ENCODE measurements at places on chromosomes 13 and 19. TPM values are rescaled to one million over a fixed set of nuclear protein-coding genes. Genes with fewer than 3 reads are reported as not detected.

GRCh38 chr19:37947778-37948177 lies 40.8 kb downstream of the SIPA1L3 start:
- no peak for DNase-seq

DNA sequence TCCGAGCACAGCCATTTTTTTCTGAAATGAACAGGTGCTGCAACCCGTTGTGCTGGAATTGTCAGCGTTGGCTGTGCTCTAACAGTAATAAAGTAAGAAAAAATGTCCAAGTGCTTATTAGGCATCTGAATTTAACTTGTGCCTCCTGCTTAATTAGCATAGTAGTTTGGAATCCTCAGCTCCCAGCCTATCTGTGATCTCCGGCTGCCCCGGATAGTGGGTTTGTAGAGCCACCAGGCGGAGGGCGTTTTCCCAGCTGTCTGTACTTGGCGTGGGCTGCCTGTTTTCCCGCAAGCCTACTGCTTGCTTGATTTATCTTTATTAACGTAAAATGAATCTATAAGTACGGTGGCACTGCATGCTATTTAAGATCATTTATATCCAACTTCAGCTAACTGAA lies 137.9 kb downstream of the MTUS2 start:
- DNase-seq = no peak

GRCh38 chr13:104975272-104975671 lies 1560.2 kb downstream of the EFNB2 start:
- DNase-seq = no peak

DNA sequence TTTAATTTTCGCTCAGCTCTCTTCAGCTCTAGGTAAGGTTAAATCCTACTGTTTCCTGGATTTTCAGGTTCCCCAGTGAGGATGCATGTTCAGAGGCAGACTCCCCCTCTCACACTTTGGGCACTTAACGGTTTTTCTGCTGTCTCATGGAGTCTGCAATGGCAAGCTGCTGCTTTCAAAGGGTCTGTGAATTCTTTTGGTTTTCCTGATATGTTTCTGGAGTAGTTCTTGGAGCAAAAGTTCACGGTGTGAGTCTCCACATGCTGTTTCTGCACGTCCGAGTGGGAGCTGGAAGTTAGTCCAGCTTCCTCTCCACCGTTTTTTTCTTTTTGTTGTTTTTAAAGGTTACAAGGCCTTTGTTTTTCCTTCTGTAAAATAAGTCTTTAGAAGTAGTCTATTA lies 35.4 kb downstream of the DNAJC15 start:
- peak; percentile 56 for DNase-seq

- DNase-seq = no peak
Observed at GRCh38 chr19:1245494-1246264, 2.7 kb upstream of the MIDN start.

GRCh38 chr19:45040059-45040771 lies 1.4 kb downstream of the CLASRP start:
- DNase-seq = no peak

GRCh38 chr13:113401452-113402415 lies 37.8 kb upstream of the GRTP1 start:
- no peak for DNase-seq

- DNase-seq = no peak
Observed at GRCh38 chr13:99059498-99060075, 81.7 kb upstream of the DOCK9 start.

DNA sequence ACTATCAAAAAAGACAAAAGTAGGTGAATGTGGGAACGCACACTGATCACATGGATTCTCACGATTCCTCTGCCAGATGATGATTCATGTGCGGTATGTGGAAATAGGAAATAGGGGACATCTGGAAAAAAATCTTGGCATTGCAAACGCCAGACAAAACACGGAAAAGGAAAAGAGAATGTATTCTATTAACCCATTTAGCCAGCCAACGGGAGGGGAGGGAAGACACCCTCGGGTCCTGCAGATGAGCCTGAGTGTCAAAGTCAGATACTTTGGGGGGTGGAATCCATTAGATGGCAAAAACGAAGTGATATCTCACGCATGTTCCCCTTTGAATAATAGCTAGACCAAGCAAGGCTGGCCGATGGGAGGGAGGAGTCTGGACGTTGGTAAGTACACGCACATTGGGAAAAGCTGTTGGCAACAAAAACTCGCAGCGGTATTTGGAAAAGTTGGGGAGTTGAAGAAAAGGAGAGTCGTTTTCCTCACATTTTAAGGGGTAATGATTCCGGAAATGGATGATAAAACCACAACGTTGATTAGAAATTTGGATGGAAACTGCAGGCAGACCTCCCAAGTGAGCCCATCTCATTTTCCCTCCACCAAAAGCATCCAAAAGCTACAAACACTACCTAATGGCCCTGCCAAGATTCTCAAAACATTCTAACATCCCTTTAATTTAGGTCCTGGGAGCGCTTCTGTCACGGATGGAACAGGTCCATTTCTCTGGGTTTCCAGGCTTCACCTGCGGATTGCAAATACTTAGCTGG lies 73.6 kb downstream of the COL4A1 start:
- DNase-seq = peak; percentile 93

DNA sequence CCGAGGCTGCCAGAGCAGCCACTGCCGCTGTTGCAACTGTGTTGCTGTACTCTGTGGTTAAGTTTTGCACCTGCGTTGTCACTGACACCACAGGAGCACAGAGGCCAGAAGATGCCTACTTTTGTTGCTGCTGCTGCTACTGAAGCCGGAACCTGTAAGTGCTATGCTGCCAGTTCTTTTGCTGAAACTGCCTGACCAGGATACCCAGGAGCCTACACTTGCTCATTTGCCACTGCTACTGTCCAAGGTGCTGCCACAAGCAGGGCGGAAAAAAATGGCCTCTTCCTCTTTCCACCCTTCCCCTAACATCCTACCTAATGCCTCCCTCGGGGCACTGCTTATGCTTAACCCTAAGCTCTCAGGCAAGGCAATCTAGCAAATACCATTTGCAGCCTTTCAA lies 29.0 kb upstream of the NBEA start:
- peak; percentile 7 for DNase-seq

DNA sequence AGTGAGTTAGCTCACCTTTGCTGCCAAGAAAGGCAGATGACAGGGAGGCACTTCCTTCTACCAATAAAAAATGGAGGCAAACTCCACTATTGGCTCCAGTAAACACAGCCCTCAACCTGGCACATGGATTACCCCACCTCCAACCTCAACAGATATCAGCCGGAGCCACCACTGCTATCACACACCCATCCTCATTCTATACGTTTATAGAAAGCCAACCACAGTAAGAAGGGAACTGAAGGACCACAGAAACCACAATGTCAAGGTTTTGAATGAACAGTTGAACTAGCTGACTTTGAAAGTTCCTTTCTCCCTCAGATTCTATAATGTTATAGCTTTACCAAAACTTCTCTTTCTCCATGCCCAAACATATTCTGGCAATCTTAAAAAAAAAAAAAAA lies 526.2 kb downstream of the UQCRFS1 start:
- no peak for DNase-seq

DNA sequence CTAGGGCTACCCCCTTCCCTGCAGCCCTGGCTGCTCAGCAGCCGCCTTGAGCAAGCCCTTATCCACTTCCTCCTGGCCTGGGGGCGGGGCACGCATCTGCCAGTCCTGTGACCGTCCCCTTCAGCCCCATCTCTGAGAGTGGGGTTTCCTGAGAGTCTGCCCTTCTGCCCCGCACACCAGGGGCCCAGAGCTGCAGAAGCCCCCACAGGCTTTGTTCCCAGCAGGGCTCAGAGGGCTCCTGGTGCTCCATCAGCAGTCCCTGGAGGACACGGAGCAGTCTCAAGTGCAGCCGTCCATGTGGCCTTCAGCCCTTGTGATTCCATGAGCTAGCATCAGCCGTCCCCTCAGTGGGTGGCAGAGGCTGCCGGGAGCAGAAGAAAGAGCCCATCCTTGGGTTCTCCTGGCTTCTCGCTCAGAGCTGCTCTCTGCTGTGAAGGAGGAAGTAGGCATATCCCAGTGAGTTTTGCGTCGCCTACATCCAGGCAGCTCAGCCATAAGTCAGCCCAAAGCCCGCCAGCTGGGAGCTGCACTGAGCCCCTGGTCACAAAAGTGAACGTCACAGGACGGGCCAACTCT lies 16.3 kb downstream of the MYO9B start:
- no peak for DNase-seq

SIGLEC8 gene
- total RNA-seq = not detected

ZNF677 gene
- total RNA-seq = 21.0 TPM

VN1R2 gene
- total RNA-seq = not detected

CYP4F12 gene
- total RNA-seq = not detected

VSIG10L gene
- total RNA-seq = 0.62 TPM

SHC2 gene
- 7.5 TPM for total RNA-seq

AMER2 gene
- not detected for total RNA-seq

Data from endothelial cell of umbilical vein (primary cell).